ENCODE measurements at places on chromosomes 1 and 21.

GRCh38 chr1:108117945-108118902, 81.9 kb downstream of the SLC25A24 start:
- peak; percentile 24 for DNase-seq

DNA sequence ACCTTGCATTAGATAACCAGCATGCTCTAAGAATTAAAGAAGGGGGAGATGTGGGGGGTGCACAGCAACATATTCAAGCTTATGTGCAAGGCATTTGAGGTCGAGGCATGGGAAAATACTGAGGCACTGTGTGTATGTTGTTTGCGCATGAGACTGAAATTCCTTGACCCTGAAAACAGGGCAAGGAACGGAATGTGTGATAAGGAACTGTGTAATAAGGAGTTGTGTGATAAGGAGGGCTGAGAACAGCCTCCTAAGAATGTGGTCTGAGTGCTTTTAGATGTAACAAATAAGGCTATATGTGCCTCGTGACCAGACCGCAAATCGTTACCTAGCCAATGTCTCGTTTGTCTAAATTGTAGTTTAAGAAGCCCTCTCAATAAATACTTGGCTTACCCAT, 26.5 kb upstream of the ITLN1 start:
- DNase-seq = peak; percentile 46

DNA sequence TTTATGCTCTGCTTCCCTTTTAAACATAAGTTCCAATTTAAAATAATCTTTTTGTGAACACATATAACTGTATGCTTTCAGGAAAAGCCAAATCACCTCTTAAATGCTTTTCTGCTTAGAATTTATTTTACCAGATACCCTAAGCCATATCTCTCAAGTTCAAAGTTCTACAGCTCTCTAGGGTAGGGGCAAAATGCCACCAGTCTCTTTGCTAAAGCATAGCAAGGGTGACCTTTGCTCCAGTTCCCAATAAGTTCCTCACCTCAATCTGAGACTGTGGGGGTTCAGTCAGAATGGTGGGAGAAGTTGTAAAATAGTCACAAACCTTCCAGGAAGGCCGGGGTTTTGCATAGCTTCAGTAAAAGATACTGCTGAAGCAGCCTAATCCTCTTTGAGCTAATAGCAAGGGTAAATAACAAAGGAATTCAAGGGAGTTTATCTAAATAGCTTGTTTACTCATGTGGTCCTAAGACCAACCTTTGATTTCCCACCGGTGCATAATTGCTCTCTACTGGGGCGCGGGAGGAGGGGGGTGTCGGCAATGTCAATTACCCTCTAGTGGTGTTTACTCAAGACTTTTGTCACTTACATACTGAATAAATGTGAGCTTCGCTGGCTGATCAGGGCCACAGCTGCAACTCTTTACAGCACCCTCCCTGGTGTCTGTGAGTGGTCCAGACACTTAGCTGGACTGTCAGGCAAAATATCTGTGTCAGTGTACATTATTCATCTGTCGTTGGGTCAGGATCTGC, 1376.2 kb downstream of the NCAM2 start:
- DNase-seq = peak; percentile 68

- no peak for DNase-seq
These were observed 99.1 kb upstream of the DISP3 start for GRCh38 chr1:11379851-11380250.

GRCh38 chr1:67097305-67097704, 37.5 kb downstream of the C1orf141 start:
- no peak for DNase-seq

DNA sequence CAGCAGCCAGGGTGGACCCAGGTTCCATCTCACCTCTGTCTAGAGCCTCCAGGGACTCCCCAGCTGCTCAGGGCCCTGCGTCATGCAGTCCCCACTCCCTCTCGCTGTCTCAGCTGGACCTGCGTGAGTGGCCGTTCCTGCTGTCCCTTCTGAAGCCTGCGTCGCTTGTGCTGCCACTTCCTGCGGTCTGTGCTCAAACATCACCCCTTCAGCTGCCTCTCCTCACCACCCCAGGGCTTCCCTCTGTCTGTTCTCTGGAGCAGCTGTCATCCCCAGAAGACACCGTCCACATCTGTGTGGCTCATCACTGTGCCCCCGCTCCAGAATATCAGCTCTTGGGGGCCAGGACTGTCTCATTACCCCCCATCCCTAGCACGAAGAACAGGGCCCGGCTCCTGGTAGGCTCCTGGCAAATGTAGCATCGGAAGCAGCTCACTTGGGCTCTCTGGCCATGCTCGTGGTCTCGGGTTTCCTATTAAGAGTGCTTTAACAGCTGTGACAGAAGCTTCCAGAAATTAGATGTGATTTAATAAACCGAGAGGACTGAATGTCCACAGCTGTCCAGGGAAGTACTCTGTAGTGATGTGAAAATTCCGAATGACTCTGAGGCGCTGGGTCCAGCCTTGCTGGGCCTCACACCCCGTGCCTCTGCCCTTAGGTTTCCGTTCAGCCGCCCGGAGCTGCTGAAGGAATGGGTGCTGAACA, 3.3 kb downstream of the THAP3 start:
- DNase-seq = no peak

- no peak for DNase-seq
These were observed 40.7 kb upstream of the SLC5A9 start for GRCh38 chr1:48181669-48182367.

- peak; percentile 37 for DNase-seq
These were observed at the start of gene LRRN2 for GRCh38 chr1:204685236-204686006. LRRN2 (minus strand) TSS chr1:204685738; CDS start chr1:204619992, 65,746 bp downstream.

DNA sequence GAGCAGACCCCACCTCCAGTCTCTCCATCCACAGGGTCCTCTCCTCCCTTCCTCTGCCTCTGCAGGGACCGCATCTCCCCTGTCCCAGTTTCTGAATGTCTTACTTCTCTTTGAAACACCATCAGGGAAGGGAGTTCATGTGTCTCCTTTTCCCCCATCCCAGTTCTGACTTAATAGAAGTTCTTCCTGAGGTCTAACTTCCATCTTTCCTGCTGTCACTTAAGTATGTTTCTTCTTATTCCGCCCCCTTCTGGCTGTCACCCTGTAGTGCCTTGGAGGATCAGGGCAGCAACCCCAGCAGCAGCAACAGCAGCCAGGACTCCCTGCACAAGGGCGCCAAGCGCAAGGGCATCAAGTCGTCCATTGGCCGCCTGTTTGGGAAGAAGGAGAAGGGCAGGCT, 29.3 kb downstream of the MYOG start:
- DNase-seq = no peak

DNA sequence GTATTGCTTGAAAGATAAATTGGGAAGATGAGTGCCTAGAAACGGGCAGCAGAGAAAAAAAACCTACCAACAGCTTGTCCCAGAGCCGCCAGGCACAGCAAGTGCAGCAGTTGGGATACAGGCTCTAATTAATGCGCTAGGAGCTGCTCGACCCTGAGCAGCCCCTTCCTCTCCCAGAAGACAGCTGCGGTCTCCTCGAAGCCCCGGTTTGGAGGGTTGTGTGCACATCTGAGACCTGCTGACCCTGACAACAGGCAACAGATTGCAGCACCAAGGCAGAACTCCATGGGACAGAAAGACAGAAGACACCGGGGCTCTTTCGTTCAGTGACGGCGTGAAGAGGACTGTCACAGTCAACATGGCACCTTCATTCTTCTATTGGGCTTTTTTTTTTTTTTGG, 101.4 kb downstream of the TSEN15 start:
- DNase-seq = no peak

DNA sequence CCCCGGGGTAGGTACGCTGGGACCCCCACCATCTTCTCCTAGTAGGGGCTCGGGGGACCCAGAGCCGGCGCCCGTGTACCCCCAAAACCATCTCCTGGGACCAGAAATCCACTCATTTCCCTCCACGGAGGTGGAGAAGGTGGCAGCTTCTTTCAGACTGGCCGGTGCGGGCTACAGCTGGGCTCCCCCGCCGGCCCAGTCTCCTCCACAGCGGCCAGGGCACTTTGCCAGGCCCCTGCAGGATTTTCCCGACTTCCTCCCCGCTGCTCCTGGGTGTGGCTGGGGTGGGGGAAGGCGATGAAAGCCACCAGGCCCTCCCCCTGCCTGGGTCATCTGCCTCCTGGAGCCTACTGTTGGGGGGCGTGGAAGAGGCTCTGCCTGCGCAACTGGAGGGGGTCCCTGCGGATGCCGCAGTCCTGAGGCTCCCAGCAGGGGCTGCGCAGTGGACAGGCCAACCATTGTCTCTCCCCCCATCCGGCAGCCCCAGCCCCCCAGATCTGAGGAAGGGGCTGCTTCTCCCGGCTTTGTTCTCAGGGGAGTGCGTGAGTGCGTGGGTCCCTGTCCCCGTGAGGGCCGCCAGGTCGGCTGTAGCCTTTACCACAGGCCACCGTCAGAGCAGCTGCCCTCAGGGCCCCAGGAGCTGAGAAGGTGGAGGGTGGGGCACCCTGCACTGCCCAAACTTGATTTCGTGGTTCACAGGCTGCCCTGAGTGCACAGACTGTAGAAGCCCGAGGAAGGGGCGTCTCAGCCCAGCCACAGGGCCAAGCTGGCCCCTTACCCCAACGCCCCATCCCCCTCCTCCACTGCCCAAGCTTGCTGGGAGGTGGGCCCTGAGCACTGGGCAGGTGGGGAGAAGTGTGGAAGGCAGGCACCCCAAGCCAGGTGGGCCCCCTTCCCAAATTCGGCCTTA, 1.3 kb downstream of the AGRN start:
- DNase-seq = peak; percentile 86

GRCh38 chr1:119101563-119101962, 38.9 kb downstream of the WARS2 start:
- DNase-seq = peak; percentile 13
